WTC11 (cell line): ENCODE measurements at places on chromosomes 2 and 18.
A peak's percentile ranks its signal among the peaks of the same experiment; 100 is the strongest.

DNA sequence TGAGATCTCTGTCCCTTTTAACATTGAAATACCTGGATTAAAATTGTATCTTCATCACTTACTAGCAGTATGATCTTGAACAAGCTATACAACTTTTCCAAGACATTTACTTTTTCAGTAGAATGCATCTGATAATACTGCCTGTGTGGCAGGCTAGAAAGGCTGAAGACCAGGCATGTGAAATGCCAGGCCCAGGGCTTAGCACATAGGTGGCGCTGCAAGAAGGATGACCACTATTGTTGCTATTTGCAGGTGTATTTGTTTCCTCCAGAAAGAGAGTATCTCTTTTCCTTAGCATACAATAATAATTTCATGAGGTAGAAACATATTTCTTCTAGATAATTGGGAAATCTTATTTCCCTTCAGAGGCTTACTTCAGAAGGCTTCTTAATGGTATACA lies 331.3 kb downstream of the THSD7B start:
- peak; percentile 53 for DNase-seq

DNA sequence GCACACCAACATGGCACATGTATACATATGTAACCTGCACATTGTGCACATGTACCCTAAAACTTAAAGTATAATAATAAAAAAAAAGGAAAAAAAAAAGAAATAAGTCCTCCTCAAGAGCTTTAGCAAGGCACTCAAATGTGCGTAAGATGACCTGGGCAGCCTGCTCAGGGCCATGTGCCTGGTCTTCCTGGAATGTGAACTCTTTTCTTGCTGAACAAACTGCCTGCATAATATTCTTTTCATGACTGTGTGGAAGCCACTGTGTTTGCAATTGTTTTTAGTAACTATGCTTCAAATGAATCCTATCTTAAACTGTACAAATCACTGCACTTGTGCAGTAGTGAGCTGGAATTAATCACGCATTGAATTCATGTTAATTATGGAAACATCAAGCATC lies 168.1 kb upstream of the TPO start:
- no peak for DNase-seq

- peak; percentile 72 for DNase-seq
Measured at GRCh38 chr2:98634406-98635092, 26.2 kb downstream of the UNC50 start.

- DNase-seq: no peak
Measured at GRCh38 chr2:236984046-236984445, 101.6 kb upstream of the COPS8 start.

- no peak for DNase-seq
Measured at GRCh38 chr18:25175558-25176517, 176.1 kb downstream of the ZNF521 start.

GRCh38 chr2:113258471-113259147 lies 20.1 kb downstream of the PAX8 start:
- no peak for DNase-seq

DNA sequence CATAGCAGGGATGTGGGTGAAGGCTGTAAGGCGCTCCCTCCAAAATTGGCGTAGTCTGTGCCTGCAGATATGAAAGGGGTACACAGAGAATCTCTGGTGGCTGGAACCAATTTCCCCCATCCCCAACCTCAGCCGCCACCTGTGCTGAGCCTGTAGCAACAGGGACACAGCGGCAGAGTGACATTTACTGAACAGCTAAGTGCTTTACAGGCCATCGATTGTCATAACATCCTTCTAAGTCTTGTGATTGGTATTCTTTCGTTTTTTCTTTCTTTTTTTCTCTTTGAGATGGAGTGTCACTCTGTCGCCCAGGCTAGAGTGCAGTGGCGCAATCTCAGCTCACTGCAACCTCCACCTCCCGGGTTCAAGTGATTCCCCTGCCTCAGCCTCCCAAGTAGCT lies 12.2 kb upstream of the EFHD1 start:
- DNase-seq: no peak

DNA sequence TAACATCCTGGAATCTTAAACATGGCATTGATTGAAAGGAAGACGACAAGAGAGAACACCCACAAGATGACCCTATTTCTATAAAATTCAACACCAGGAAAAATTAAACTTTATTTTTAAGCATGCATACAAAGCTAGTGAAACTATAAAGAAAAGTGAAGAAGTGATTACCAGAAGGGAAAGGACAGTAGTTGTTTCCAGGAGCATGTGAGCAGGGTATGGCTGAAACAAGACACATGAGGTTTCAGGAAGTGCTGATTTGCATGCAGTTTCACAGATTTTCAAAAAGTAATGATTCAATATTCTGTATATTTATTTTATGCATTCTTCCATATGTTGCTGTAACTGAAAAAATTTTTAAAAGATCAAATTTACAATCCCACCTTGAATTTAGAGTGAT lies 24.6 kb upstream of the DAW1 start:
- DNase-seq: no peak

- DNase-seq: no peak
Measured at GRCh38 chr2:65499216-65499615, 66.8 kb upstream of the SPRED2 start.

DNA sequence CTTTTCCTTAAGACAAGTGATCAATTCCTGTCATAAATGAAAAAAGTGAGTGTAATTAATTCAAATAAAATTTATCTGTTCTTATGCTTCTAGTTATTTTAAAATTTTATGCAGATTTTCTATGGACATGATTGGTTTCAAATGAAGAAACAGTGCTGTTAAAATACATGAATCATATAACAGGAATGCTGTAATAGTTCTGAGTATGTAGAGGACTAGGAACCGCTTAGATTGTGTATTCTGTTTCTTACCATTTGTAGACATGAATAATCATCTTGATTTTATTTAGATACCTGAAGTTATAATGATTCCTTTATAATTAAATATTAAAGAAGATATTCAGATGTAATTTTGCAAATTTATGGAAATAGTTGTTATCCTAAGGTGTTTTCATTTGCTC lies 3.5 kb downstream of the ACTR2 start:
- DNase-seq: no peak

DNA sequence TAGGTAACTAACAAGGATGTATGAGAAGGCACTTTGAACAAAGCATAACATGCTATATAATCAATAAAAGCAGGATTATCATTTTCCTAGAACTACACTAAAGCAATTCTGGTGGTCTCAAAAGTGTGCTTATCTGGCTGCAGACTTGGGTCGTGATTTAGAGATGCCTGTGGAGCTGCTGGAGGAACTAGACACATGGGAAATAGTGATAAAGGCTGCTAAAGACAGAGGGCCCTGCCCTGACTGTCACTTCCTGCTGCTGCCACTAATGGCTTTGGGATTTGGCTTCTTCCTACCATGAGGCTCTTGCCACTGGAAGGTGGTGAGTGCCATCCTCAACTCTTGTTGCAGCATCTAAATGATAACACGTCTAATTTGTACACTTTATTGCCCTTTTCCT lies 22.5 kb downstream of the TMEM178A start:
- no peak for DNase-seq

- DNase-seq: peak; percentile 69
Measured at GRCh38 chr2:26901326-26902183, 53.6 kb downstream of the DPYSL5 start.

DNA sequence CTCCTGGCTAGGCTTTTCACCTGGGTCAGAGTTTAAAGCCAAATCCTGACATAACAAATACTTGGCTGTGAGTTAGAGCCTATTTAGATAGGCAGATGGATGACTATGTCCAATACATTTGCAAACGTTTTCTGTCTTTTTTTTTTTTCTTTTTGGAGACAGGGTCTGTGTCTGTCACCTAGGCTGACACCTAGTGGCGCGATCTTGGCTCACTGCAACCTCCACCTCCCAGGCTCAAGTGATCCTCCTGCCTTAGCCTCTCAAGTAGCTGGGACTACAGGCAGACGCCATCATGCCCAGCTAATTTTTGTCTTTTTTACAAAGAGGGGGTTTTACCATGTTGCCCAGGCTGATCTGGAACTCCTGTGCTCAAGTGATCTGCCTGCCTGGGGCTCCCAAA lies 124.8 kb downstream of the DYM start:
- DNase-seq: peak; percentile 25
